ENCODE measurements at places on chromosomes 12 and 14. TPM values are rescaled to one million over a fixed set of nuclear protein-coding genes. Genes with fewer than 3 reads are reported as not detected.

The KRT6A gene
- not detected for total RNA-seq

The KRT82 gene
- total RNA-seq = not detected

The FLVCR2 gene
- 18.5 TPM for total RNA-seq

The DGKA gene
- 502 TPM for total RNA-seq

The C12orf54 gene
- not detected for total RNA-seq

The VDR gene
- total RNA-seq = 70.9 TPM

GRCh38 chr14:28953973-28954372, 187.4 kb downstream of the FOXG1 start:
- ATAC-seq = no peak

- ATAC-seq = peak; percentile 82
Measured at GRCh38 chr12:101697197-101697929, at the start of gene CHPT1. CHPT1 (plus strand) TSS chr12:101697640; CDS start chr12:101697862, 222 bp downstream.

- no peak for ATAC-seq
Measured at GRCh38 chr14:51825926-51826325, 34.5 kb upstream of the GNG2 start.

DNA sequence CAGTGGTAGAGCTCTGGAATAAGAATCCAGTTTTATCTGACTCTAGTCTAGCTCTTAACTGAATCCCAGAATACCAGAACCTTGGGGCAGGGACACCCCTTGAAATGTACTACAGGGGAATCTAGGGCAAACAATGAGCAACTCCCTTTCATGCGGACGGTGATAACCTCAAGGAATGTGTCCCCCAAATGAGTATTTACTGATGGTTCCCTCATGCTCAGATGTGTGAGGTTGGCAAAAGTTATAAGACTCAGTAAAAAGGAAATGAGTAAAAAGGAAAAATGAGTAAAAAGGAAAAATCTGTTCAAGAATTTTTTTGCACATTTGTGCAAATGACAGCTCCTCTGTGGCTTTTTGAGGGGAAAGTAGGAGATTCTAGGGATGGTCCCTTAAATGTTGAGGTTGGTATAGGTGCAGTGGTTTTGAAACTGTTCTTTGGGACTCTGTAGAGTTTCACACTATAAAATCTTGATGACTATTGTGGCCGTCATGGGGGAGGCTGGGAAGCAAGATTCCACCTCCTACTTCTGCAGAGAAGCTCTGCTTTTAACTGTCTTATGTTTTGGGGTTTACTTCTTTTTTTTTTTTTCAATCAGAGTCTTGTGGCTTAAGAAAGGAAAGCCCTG, 58.6 kb downstream of the NRXN3 start:
- ATAC-seq = peak; percentile 72

GRCh38 chr12:101174541-101174940, 35.5 kb downstream of the SLC5A8 start:
- ATAC-seq = no peak

GRCh38 chr12:98638009-98638408, 6.6 kb downstream of the IKBIP start:
- no peak for ATAC-seq

DNA sequence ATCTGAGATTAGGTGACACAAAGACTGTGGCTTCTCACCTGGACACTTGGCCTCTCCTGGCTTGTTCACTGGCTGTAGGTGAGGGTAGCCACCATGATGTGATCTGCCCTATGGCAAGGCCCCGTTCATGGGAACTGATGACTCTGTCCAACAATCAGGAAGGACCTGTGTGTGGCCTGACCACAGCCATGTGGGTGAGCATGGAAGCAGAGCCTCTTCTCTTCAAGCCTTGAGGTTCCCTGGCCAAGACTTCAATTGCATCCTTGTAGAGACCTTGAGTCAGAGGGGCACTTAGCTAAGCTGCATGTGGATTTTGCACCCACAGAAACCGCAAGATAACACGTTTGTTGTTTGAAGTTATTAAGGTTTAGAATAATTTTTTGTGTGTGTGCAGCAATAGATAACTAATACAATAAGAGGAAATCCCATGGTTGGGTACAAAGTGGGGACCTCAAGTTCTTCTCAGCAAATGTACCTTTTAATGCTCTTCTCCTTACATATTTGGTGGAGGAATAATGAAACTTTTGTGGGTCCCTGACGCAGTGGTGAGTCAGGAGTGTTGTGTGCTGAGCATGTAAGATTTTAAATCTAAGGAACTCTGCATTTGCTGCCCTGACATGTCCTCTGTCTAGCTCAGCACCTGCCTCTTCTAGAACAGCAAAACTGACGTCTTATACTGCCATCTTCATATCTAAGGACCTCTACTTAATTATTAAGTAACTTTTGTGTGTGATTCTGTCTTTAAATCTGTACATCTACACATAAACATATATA, 27.5 kb upstream of the PLEKHG7 start:
- peak; percentile 93 for ATAC-seq

- ATAC-seq = no peak
Measured at GRCh38 chr12:129076441-129077320, 223.4 kb downstream of the GLT1D1 start.

GRCh38 chr14:49566714-49567113, 19.5 kb downstream of the RPS29 start:
- ATAC-seq = no peak

- no peak for ATAC-seq
Measured at GRCh38 chr14:101903111-101903561, 61.2 kb upstream of the DYNC1H1 start.

DNA sequence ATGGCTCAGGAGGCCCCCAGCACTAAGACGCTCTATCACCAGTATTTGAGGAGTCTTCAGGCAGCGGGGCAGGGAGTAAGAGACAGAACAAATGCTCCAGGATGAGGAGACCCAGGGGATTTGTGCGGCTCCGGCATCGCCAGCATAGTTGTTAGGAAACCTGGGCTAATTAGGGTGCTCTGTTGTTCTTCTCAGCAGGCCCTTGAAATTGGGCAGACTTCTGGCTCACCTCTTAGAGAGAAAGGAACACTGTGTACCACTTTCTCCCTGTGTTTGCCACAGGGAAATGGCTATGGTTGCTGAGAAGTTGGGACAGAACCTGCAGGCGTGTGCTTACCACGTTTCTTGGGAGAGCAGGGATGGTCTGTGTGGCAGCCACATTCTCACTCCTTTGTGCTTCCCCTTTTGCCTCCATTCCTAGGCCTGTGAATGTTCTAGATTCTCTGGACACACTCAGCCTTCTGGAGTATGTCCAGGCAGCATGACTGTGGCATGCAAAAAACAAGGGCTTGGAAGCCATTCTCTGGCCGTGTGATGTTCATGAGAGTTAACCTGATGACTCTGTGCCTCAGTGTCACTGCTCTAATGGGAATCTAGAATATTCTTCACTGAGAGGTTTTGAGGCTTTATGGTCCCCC, 109.0 kb downstream of the CHST11 start:
- ATAC-seq = no peak

- ATAC-seq = no peak
Measured at GRCh38 chr12:75747572-75748021, 236.2 kb upstream of the KRR1 start.

DNA sequence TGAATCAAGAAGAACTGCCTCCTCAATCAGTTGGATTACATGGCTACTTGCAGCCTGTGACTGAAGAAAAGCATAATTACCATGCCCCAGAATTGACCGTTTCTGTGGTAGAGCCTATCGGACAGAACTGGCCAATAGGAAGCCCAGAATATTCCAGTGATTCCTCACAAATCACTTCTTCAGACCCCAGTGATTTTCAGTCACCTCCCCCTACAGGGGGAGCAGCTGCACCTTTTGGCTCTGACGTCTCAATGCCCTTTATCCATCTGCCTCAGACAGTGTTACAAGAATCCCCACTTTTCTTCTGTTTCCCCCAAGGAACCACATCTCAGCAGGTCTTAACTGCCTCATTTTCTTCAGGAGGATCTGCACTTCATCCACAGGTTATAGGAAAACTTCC, 80.8 kb downstream of the RAD52 start:
- no peak for ATAC-seq

GRCh38 chr12:113174461-113175384, 10.6 kb downstream of the DDX54 start:
- peak; percentile 81 for ATAC-seq

- no peak for ATAC-seq
Measured at GRCh38 chr14:22685467-22685866, 41.3 kb upstream of the OR6J1 start.

DNA sequence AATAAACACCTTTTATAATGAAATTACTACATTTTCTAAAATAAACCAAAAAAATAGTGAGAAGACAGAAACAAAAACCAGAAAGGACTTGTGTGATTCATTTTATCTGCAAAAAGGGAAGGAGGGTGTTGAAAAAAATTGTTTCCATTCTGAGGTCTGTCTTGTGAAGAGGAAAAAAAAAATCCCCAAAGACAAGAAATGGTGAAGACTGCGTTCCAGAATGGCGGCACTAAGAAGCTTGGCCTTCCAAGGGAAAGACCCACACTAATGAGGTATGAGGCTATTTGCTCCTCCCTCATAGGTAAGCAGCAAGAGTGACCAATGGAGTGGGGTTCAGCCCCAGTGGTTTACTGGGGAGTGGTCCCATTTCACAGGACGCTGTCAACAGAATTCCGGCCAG, 35.0 kb downstream of the GNPTAB start:
- ATAC-seq = no peak

DNA sequence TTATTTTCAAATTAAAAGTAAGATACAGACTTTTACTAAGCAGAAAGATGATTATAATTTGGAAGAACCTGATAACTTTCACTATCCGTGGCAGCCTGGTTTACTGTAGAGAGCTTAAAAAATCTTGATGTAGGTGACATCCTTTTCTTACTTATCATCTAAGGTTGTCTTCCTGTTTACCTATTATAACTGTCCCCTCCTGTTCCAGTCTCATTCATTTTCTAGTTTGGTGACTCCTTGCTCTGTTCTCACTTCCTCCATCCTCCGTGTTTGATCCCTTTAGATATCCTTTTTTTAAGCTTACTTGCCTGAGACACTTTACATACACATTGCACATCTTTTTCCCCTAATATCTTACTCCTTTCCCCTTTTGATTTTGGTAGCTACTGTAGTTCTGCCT, 27.5 kb downstream of the CCDC91 start:
- ATAC-seq = peak; percentile 50

- ATAC-seq = no peak
Measured at GRCh38 chr12:109928058-109928656, 28.1 kb downstream of the TCHP start.

GRCh38 chr12:11969437-11970154, 101.1 kb upstream of the BCL2L14 start:
- ATAC-seq = peak; percentile 21

Measured in activated T-helper 17 cell treated with anti-CD3 and anti-CD28 coated beads, Interleukin-2, amount 50 U/mL, for 72 hours (primary cell).